ENCODE measurements at places on chromosomes 12 and 14.

DNA sequence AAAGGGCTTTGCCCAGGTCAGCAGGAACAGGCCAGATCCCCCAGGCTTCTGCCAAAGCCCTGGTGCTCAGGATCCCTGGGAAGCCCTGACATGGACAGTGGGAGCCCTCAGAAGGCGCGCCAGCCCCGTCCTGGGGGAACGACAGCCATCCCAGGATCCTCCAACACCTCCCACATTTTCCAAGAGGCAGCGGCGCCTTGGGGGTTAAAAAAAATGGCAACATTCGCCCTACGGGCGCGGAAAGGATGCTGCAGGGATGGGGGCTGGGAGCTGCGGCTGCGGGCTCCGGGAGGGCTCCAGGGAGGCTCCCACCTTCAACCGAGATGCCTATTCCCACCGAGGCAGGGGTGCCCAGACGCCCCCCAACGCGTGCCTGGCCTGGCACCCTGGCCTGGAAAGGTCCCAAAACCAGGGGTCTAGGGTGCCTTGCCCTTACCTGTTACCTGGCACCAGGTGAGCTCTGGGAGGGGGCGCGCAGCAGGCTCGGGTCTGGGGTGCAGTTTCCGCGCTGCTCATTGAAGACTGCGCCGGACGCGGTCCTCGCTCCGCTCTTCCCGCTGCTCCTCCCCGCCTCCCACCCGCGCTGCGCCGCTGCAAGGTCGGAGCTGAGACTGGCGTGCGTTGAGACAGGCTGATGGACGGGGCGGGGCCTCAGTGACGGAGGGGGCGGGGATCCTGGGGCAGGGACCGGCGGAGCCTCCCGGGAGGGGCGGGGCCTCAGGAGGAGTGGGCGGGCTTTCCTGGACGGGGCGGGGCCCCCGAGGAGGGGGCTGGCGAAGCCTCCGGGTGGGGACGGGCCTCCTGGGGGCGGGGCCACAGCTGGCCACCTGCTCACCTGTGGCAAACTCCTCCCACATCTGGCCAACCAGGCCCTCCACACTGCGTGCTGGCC is at the start of gene ABCB9:
ABCB9 (minus strand) TSS at position 613 of the 892 bp plus-strand sequence. CDS start 6,228 bp downstream, outside the sequence.
- peak; percentile 95 for DNase-seq

DNA sequence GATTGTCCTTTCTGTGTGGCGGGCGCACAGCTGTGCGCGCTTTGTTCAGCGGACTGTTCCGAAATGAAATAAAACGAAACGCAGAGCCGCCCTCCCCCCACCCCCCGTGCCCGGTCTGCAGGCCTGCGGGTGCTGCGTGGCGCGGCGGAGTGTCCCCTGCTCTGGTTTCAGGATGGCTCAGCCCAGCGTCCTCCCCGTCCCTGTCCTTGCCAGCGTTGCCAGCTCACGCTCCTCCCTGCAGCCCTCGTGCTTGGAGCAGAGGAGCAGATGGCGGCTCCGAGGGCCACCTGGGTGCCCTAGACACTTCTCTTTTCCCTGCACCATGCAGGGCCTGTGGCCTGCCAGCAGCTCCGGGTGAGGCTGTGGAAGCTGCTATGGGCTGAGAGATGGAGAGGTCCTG is 17.5 kb upstream of the BEGAIN start:
- DNase-seq = no peak

DNA sequence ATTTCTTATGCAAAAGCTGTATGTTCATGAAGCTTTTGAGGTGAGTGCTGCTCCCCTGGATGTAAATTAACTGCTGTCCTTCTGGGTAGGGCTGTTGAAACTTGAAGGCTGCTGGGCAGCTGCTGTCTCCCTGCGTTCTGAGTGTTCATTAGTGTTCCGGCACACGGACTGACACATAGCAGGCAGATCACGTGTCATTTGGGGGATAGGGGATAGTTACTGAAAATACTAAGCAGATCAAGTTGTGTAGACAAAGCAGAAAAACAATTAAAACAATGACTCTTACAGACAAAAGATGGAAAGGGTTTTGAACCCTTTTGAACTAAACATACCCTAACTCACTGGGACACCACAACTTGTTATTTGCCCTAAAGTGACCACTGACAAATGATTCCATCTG is 82.5 kb downstream of the PRICKLE1 start:
- no peak for DNase-seq

GRCh38 chr12:81468206-81468605 is 290.9 kb downstream of the PPFIA2 start:
- DNase-seq = no peak

- DNase-seq = no peak
Observed at GRCh38 chr12:124861492-124861891, 2.2 kb downstream of the SCARB1 start.

DNA sequence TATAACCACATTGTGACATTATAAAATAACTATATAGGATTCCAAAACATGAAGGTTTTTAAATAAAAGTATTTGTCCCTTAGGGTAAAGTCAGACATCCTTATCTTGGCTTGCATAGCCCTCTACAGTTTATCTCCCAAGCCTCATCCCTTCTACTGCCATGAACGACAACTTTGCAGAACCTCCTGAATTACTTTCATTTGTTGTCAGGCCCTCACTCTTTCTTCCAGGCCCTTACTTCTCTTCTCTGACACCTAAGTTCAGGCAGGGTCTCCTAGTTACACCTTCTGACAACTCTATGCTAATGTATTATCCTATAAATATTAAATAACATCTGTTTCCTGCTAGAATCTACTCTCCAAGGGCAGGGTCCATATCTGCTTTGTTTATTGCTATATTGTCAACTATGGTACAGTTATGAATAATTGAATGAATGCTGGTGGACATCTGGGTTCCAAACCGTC is 115.7 kb upstream of the MDM1 start:
- DNase-seq = no peak

- DNase-seq = no peak
Observed at GRCh38 chr12:4286228-4286627, 12.7 kb downstream of the CCND2 start.

DNA sequence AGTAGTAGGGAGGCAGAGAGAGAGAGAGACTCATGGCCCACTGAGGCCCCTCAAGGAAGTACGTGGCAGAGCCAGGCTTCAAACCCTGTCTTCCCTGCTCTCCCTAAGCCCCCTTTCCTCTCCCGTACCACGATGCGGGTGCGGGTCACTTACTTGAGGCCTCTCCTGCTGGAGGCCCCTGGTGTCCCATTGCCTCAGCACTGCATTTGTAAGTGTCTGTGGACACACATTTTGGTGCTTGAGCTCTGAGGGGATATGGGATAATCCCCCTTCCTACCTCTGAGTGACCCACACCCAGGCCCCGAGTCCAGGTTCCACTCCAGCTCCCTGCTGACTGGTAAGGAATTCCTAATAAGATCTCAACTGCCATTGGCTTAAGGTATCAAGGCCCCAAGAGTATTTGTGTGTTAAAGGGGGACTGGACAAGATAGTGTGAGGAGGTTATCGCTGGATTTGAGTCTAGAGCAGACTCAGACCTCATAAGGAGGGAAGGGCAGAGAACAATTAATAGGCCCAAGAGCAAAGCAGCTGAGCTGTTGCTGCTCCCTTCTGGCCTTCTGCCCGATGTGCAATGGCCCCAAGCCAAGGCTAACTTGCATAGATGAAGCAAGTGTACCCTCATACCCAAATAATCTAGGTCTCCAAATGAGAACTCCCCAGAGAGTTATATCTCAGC is 71.9 kb downstream of the CRACR2A start:
- DNase-seq = no peak

DNA sequence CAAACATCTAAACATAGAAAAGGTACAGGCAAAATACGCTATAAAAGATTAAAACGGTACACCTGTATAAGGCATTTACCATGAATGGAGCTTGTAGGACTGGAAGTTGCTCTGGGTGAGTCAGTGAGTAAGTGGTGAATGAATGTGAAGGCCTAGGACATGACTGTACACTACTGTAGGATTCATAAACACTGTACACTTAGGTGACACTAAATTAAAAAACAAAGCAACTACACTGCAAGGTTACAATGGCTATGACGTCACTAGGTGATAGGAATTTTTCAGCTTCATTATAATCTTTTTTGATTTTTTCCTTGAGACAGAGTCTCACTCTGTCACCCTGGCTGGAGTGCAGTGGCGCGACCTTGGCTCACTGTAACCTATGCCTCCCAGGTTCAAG is 269.2 kb downstream of the KSR2 start:
- no peak for DNase-seq

DNA sequence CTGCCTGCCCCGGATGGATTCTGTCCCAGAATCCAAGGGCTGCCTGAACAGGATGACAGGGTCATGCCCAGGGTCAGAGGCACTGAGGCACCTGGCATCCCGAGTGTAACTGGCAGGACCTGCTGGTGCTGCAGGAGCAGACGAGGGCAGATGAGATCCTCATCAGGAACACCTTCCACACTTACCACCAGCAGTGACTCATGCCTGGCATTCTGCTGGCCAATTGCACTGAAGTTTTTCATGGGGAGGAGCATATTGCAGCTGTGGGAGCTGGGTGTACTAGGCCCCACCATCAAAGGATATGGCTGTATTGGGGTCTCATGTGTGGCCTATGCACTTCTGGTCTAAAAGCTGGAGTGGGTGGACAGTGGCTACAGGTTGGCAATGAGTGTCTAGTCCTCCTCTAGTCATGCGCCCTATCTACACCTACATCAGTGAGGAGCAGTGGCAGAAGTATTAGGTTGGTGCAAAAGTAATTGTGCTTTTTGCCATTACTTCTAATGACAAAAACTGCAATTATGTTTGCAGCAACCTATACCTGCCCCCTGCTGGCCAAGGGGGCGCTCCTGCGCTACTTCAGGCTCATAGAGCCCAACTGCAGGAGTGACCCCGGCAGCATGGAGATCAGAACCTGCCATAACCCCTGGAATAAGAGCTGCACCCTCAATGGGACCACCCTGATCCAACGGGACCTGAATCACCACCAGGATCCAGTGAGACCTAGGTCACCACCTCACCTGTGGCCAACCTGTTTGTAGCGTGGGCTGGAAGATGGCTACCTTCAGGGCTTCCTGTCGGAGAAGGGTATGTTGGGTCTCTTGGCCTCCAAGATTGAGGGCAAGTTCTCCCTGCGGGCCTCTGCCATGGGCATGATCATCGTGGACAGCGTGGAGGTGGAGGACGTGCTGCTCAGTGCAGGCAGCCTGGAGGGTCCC is 8.0 kb upstream of the C12orf42 start:
- DNase-seq = peak; percentile 64

DNA sequence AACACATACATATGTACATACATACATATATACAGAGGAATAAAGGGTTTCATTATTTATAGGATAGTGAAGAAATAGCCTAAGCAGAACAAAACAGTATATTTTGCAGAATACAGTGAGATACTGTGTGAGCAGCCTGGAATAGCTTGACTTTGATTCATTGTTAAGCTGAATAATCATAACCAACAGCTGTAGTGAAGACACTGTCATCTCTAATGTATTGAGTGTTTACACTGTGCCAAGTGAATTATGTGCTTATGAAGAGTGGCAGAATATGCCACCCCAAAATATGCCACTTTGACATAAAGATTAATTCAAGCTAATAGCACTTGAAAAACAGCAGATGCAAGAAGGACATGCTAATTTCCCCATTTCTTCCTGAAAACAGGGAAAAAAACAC is 48.2 kb upstream of the LRFN5 start:
- no peak for DNase-seq

DNA sequence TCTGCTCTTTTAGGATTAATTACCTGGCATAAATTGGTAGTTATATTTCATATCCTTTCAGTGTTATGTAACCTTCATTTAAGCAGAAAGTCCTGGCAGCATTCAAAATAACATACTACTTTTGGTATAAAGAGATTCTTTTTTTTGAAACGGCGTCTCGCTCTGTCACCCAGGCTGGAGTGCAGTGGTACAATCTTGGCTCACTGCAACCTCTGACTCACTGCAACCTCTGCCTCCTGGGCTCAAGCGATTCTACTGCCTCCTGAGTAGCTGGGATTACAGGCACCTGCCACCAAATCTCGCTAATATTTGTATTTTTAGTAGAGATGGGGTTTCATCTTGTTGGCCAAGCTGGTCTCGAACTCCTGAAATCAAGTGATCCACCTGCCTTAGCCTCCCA is 9.2 kb downstream of the KTN1 start:
- no peak for DNase-seq

- no peak for DNase-seq
Observed at GRCh38 chr14:92470811-92471210, 42.8 kb upstream of the RIN3 start.

GRCh38 chr14:80948291-80948690 is 6.8 kb upstream of the CEP128 start:
- DNase-seq = no peak

- DNase-seq = no peak
Observed at GRCh38 chr12:27645671-27646070, 50.6 kb upstream of the REP15 start.

GRCh38 chr12:724194-724855 is 28.1 kb upstream of the WNK1 start:
- DNase-seq = peak; percentile 45

- no peak for DNase-seq
Observed at GRCh38 chr12:8906266-8907180, 7.8 kb upstream of the PHC1 start.

DNA sequence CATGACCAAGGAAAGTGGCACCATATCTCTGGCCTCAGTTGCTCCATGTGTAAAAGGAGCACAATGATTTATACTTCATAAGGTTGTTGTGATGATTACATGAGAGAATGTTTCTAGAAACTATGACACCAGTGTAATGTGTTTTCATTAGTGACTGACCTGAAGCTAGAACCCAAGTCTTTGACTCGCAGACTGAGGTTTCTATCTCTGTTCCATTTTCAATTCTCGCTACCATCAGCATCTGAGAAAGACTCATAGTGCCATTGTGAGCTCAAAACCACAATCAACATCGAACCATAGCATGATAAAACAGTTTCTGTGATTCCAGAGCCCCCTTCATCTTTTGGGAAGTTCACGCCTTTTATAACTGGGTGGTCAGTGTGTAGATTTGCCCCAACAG is 53.8 kb downstream of the STAB2 start:
- DNase-seq = no peak

DNA sequence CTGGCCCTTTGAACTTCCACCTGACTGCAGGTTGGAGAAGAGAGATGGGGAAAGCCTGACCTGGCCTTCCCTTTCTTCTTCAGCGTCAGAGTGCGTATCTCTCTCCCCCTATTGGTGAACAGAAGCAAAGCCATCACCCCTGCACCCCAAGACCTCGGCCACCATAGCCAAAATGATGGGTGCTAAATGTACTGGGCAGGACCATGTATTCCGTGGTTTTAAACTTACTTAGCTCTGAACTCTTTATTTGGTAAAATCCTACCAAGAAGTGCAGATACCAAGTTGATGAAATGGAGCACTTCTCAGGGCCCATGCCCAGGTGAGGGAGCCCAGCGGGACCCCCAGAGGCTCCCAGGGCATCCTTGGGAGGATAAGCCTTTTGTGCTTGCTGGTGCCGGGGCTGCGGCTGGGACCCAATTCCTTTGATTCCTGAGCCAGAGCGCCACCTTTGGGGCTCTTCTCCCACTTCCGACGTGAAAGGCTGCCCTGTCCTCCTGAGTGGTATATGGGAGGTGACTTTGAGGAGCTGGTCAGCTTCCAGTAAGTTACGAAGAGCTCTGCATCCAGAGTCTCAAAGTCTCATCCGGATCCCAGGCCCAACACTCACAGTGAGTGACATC is 9.4 kb downstream of the CCND2 start:
- no peak for DNase-seq

DNA sequence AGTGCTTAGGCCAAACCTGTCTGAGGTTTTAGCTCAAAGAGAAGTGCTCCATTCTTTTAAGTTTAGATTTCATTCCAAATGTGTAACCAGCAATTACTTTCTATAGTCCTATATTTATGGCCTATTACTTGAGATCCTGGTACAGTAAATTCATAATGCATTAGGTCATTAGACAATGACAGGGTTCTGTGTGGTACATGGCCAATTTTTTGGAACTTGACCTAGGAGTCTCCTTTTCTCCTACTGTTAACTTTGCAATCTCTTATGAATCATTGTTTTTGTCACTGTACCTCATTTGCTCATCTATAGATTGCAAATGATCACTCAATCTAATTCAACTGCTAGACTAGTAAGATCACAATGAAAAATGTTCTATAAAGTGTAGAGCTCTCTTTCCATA is 136.7 kb downstream of the PDE3A start:
- DNase-seq = no peak
